Natural killer cell (primary cell): ENCODE measurements at places on chromosomes 6 and 20. TPM values are rescaled to one million over a fixed set of nuclear protein-coding genes. Genes with fewer than 3 reads are reported as not detected.

- no peak for DNase-seq
These were observed 281.2 kb upstream of the JARID2 start for GRCh38 chr6:14964556-14965270.

GRCh38 chr6:36888654-36889481, 3.1 kb downstream of the C6orf89 start:
- no peak for DNase-seq

DNA sequence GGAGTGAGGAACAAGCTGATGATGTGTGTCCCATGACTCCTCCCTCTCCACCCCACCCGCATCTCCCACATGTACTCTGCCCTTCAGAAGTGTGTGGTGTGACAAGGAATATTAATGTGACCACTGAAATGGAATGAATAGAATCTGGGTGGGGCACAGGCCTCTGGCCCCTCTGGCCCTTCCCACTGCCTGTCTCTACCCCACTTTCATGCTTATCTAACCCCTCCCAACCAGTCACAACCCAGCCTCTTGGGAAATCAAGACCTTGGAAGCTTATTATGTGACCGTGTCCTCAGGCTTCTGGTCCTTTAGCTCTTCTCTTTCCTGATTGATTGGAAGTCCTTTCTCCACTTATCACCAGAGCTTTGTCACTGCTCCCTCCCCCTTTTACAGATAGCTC, 312.2 kb upstream of the SOX4 start:
- no peak for DNase-seq

- no peak for DNase-seq
These were observed 1.5 kb downstream of the RXRB start for GRCh38 chr6:33198853-33199436.

DNA sequence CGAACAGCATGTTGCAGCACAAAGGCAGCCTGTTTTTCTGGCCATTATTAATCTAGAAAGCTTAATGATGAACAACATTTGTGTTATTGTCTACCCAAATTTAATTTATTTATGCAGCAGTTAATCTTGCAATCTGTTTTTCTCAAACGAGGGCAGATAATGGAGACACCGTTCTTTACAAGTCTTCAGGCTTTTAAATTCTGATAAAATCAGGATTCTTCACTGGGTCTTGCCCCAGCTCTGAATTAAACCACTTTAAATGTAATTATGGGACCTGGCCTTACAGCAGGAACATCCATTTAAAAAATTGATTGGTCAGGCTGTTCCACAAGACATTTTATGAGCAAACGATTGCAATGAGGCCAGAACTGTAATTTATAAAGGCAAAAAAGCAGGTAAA, 26.5 kb upstream of the INSM1 start:
- DNase-seq, result no peak

- no peak for DNase-seq
These were observed 23.7 kb upstream of the ID1 start for GRCh38 chr20:31581391-31581790.

DNA sequence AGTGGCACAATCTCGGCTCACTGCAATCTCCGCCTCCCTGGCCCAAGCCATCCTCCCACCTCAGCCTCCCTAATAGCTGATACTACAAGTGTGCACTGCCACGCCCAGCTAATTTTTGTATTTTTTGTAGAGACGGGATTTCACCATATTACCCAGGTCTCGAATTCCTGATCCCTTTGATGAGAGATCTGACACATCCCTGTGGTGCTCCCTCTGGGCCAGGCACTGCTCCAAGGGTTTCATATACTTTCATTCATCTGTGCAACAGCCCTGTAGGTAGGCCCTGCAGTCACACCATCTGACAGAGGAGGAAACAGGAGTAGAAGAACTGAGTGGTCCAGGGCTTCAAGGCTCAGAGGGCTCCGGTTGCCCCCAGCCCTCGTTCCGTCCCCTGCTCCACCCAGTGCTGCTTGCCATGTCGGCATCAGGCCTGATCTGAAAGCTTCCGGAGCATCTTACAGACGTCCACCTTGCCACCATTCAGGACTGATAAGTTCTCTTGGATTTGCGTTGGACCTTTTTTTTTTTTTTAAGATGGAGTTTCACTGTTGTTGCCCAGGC, 3.3 kb downstream of the ZGPAT start:
- DNase-seq, result no peak

- DNase-seq, result no peak
These were observed 114.7 kb downstream of the ANKRD60 start for GRCh38 chr20:58113716-58114115.

GRCh38 chr6:135087803-135088202, 33.2 kb upstream of the HBS1L start:
- DNase-seq, result peak; percentile 77

- no peak for DNase-seq
These were observed 6.0 kb downstream of the CLPSL1 start for GRCh38 chr6:35786810-35787209.

- no peak for DNase-seq
These were observed 226.9 kb downstream of the BCKDHB start for GRCh38 chr6:80333342-80333741.

DNA sequence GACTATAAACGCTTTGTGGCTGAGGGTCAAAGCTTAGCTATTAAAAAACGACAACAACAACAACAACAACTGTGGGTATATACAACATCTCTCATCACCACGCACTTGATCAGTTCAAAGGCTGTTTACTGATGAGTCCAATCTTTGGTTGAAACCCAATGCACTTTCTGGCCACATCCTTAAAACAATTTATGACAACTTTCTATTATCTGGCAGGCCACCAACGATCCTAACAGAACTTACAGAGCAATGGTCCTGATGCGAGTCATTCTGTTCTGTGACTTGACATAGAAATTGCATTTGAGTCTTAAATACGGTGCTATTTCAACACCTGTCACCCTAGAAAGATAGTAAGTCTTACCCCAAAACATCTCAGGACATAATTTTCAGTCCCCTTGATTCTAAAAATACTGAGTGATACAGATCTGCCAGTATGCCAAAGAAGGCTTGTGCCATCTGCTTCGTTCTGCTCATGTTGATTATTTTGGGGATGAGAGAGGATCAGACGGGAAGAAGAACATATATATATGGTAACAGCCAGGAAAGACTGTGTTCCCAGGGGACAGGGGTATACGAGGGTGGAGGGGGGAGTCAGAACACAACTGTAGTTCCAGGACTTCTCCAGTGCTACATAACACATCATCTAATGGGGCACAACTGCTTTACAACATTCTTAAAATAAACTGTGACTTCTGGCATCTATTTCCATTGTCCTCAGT, 55.8 kb downstream of the PLAGL1 start:
- DNase-seq, result no peak

Gene TCF21
- total RNA-seq, result not detected

Gene TMEM151B
- total RNA-seq, result not detected
